ENCODE measurements at places on chromosomes 12 and 14.

GRCh38 chr12:119308708-119309456 lies 25.6 kb upstream of the CCDC60 start:
- DNase-seq = no peak

- DNase-seq = no peak
Measured at GRCh38 chr14:98573082-98573481, 698.9 kb downstream of the BCL11B start.

DNA sequence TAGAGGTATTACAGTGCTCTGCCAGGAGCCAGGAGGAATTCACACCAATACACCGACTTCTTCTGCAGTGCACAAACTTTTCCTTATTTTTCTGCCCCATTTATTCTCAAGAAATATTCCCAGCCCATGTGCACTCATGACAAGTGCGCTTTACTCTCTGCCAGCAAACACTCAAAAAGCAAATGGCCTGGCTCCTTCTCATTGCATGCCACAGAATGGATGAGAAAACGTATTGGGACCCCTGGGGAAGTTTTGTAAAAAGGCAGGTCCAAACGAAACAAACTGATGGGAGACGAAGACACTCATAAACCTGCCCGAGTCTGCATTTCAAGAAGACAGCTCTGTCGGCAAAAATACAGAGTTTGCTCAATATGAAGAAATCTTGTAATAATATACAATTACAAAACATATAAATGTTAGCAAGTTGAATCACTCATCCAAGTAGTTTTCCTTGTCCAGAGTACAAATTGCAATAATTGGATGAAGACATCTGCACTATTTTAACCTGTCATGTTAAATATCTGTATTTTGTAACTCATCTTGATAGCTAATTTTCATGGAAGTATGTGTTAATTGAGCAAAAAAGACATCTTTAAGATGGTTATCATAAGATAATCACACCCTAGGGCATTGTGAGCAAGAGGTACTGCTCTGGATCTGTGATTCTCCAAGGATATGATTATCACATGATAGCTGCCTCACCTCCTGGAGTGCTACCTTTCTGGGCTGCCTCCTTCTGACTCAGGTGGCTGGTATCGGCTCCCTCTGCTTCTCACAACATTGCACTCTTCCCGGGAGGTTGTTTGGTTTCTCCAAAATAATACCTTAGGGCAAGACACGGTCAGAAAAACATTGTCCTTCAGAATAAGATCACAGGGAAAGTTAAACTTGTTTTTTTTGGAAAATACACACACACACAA lies 260.8 kb upstream of the G2E3 start:
- DNase-seq = no peak

GRCh38 chr12:132342251-132343227 lies 13.2 kb upstream of the GALNT9 start:
- DNase-seq = no peak

DNA sequence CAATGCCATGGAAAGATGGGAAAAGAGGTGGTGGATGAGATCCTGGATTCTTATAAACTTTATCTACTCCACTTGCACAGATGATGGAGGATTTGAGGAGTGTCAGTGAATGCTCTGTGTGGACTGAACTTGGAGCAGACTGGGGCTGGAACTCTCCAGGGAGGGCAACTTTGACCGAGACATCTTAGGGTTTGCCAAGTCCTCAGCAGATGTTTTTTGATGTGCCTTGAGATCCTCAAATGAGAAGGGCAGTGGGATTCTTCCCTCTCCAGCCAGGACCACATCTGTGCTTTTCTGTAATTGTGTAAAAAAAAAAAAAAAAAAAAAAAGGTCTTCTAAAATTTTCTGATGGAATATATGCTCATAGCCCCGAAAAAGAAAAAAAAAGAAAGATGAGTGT lies 23.0 kb upstream of the MYL2 start:
- no peak for DNase-seq

- DNase-seq = no peak
Measured at GRCh38 chr14:95302667-95303506, 16.8 kb downstream of the CLMN start.

GRCh38 chr12:47194501-47194900 lies 114.7 kb upstream of the AMIGO2 start:
- no peak for DNase-seq

GRCh38 chr12:47838286-47838931 lies 18.7 kb upstream of the HDAC7 start:
- DNase-seq = no peak

GRCh38 chr12:118760623-118761022 lies 220.7 kb upstream of the SRRM4 start:
- DNase-seq = no peak

GRCh38 chr14:91094772-91095171 lies 19.1 kb upstream of the DGLUCY start:
- DNase-seq = no peak

GRCh38 chr12:93042684-93043083 lies 113.6 kb upstream of the EEA1 start:
- no peak for DNase-seq

GRCh38 chr12:5478081-5478706 lies 46.3 kb downstream of the NTF3 start:
- DNase-seq = no peak

GRCh38 chr12:8987685-8988084 lies 1.7 kb upstream of the KLRG1 start:
- no peak for DNase-seq

DNA sequence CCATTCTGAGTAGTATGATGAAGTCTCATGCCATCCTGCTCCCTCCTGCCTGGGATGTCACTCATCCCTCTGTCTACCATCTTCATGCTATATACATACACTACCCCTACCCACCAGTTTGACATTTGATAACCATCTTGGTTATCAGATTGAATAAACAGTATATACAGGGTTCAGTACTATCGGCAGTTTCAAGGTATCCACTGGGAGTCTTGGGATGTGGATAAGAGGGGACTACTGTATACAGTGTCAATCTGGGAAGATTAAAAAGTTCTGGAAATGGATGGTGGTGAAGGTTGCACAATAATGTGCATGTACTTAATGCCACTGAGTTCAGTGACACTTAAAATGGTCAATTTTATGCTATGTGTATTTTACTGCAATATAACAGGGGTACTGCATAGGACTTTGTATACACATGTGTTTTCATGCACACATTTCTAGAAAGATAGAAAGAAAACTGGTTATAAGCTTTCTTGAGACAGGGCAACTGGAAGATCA lies 22.1 kb downstream of the SPPL3 start:
- no peak for DNase-seq

- no peak for DNase-seq
Measured at GRCh38 chr12:52391618-52392002, 6.2 kb upstream of the KRT84 start.

GRCh38 chr14:32820181-32820580 lies 118.5 kb upstream of the NPAS3 start:
- DNase-seq = no peak

DNA sequence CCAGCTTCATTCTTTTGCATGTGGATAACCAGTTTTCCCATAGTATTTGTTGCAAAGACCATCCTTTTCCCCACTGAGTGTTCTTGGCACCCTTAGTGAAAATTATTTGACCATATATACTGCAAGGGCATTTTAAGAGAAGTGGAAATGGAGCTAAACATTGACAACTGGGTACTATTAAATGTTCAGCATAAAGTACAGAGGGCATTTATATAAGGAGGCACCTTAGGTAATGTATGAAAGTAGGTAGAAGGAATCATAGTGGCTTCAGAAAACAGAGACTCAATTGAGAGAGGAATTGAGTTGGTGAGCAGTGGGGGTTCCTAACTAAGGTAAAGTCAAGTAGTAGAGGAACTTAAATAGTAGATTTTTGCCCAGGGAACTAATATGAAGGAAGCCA lies 34.5 kb upstream of the SMCO2 start:
- no peak for DNase-seq

- no peak for DNase-seq
Measured at GRCh38 chr14:95256002-95256775, 63.5 kb downstream of the CLMN start.

- no peak for DNase-seq
Measured at GRCh38 chr14:53608369-53608768, 348.3 kb downstream of the BMP4 start.

DNA sequence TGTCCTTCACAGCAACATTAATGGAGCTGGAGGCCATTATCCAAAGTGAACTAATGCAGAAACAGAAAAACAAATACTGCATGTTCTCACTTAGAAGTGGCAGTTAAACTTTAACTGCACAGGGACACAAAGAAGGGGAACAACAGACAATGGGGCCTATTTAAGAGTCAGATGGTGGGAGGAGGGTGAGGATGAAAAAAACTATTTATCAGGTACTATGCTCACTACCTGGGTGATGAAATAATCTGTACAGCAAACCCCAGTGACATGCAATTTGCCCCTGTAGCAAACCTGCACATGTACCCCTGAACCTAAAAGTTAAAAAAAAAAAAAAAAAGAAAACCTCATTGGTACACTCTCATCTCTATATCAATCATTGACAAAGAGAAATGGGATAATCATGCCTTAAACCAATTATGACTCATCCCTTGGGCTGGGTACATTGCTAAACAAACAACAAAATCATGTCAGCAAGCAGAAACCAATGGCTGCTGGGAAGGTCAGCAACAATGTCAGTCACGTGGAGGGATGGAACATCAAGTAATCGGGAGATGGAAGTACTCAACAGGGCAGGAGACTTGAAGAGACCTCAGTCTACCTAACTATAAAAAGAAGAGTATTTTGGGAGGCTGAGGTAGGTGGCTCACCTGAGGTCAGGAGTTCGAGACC lies 479.2 kb downstream of the RMST start:
- DNase-seq = no peak

GRCh38 chr12:11861155-11861863 lies 209.4 kb upstream of the BCL2L14 start:
- DNase-seq = no peak

GRCh38 chr12:4099276-4099675 lies 174.3 kb upstream of the CCND2 start:
- DNase-seq = no peak

DNA sequence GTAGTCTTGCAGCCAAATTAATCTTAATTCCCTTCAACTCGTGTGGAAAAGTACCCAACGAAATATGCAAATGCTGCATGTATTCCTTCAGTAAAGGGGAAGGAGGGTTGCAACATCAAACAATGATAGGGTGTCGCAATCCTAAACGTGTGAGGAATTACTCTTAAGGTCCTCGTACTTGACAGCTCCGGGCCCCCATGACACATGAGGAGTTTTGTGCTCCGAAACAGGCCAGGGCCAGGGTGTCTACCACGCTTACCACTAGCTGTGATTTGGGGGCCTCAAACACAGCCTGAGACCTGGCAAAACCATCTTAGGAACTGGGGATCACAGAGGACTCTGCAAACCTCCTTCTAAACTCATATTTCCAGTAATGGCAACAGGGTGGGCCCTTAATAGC lies 20.4 kb downstream of the FOS start:
- no peak for DNase-seq

DNA sequence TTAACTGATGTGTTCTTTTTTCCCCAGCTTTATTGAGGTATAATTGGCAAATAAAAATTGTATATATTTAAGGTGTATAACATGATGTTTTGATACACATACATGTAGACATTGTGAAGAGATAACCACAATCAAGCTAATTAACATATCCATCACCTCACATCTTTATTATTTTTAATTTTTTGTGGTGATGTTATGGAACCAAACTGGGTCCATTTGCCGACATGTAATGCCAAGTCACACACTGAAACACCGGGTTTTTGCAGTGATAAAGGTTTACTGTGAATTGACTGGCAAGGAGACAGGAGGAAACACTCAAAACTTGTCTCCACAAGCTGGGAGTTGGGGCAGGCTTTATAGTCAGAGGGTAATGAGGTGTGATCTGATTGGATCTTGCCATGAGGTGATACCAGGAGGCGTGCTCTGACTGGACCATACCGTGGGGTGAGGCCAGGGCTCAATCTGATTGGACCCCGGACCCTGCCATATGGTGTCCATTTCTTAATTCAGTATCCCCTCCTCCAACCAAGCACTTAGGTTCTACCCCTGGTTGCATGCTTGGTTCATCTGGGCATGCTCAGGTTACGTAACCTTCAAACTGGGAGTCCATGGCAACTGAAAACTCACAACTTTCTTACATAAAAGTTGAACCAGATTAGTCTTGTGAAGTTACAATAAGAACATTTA lies 11.8 kb upstream of the WSCD2 start:
- no peak for DNase-seq

DNA sequence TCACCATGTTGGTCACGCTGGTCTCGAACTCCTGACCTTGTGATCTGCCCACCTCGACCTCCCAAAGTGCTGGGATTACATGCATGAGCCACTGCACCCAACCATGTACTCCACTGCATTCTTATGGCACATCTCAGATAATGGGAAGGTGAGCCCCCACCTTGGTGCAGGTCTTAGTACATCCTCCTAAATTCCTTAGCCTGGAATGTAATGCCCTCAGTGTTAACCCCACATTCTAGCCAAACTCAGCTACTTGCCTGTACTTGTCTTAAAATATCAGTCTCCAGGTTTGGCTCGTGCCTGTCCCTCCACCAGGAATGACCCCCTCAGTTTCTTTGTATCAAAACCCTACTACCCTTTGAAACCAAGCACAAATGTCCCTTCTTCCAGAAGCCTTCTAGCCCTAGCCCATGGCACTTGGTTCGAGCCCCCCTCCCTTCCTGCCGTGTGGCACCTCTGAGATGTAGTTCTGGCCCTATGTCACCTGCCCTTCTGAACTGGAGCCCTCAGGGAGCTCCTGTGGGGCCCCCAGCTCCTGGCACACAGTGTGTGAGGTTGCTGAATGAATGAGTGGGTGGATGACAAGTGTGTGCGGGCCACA lies 8.4 kb downstream of the KCNH3 start:
- no peak for DNase-seq

GRCh38 chr12:41629611-41630010 lies 441.5 kb downstream of the PDZRN4 start:
- DNase-seq = no peak

- DNase-seq = no peak
Measured at GRCh38 chr14:95660651-95661515, 25.3 kb upstream of the TCL1B start.

DNA sequence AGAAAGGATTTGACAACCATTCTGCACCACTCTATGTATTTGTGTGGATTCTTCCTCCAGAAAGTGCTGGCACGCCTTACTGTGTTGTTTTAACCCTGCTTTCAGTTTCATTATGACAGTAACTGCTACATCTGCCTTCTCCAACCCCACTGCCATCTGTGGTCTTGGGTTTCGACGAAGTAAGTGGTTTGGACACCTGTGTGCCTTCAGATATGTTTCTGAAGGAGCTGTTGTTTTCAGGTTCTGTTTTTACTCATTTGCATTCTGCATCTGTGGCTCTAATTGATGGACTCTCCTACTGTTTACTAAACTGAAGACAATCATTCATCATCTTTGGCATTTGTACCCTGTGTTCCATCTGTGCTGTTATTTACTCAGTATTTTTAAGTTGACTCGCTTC lies 4.1 kb downstream of the TSHR start:
- DNase-seq = peak; percentile 11

- DNase-seq = no peak
Measured at GRCh38 chr12:33771889-33772288, 250.4 kb upstream of the ALG10 start.

- no peak for DNase-seq
Measured at GRCh38 chr12:11707535-11707934, 58.1 kb downstream of the ETV6 start.

All from stimulated activated CD4-positive, alpha-beta T cell treated with anti-CD3 and anti-CD28 coated beads, TNF-alpha, amount 100 ng/mL, for 1 hour (primary cell).